Activated naive CD4-positive, alpha-beta T cell (primary cell): ENCODE measurements at places on chromosomes 3 and 15.

DNA sequence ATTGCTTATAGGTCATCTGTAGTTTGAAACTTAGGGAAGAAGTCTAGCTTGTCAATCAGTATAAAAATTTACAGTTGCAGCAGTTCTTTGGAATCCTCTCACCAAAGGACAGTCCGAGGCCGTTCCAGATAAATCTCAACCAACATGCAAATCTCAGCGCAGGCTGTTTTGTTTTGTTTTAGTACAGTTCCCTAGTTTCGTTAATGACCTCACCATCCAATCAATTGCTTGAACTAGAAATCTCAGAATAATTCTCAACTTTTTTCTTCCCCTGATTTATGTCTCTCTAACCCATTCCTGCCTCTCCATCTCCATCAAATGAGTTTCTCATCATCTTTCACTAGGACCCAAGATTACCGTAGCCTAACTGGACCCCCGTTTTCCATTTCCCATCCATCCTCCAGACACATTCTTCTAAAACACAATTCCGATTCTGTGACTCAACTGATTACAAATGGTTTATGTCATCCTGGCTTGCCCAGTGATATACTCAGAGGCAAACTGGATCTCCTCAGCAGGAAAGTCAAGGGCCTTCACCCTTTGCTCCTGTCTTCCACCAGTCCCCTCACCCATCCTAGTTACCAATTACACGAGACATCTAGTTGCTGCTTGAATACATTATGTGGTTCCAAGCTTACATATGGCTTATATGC, 1.3 kb downstream of the SMCO1 start:
- DNase-seq = no peak

- no peak for DNase-seq
Measured at GRCh38 chr3:156787926-156788663, 38.1 kb upstream of the LEKR1 start.

GRCh38 chr3:102419786-102420185, 15.0 kb upstream of the ZPLD1 start:
- DNase-seq = no peak

DNA sequence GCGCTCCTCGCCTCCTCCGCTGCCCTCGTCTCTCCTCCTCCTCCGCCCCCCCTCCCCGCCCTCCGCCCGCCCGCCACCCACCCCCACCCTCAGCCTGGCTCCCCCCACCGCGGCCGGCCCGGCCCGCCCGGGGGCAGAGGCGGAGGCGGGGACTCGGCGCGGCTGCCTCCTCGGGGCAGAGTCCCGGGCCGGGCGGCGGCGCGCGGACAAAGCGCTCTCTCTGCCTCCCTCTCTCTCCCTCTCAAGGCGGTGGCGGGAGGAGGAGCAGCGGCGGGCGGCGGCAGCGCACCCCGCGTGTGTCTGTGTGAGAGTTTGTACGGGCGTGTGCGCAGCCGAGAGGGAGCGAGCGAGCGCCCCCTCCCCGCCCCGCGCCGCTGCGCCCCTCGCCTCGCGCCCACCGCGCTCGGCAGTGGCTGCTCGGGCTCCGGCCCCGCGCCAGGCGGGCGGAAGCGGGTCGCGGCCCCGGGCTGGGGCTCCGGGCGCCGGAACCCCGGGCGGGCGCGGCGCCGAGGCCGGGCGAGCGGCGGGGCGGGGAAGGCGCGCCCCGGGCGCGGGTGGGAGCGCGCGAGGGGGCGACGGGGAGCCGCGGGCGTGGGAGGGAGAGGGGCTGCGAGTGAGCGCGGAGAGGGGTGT, at the start of gene IGF2BP2:
IGF2BP2 (minus strand) TSS at position 37 of the 633 bp plus-strand sequence. CDS start 82 bp downstream, outside the sequence.
- no peak for DNase-seq

- no peak for DNase-seq
Measured at GRCh38 chr3:103388214-103388613, 953.4 kb downstream of the ZPLD1 start.

DNA sequence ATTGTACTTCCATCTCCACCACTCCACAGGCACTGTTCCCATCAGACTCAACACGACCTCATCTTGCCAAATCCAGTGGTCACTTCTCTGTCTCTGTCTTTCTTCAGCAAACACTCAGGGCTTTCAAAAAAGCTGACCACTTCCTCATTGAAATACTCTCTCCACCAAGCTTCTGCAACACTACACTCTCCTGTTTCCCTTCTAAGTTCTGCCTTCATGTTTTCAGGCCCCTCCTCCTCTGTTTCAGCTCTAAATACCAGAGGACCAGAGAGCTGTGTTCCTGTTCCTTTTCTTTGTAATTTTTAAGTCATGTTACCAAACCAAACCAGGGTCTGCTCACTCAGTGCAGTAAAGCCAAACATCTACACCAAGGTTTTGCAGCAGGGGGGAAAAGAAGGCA, 33.8 kb upstream of the ACP3 start:
- DNase-seq = no peak

- DNase-seq = no peak
Measured at GRCh38 chr15:96222981-96223380, 107.5 kb upstream of the NR2F2 start.

DNA sequence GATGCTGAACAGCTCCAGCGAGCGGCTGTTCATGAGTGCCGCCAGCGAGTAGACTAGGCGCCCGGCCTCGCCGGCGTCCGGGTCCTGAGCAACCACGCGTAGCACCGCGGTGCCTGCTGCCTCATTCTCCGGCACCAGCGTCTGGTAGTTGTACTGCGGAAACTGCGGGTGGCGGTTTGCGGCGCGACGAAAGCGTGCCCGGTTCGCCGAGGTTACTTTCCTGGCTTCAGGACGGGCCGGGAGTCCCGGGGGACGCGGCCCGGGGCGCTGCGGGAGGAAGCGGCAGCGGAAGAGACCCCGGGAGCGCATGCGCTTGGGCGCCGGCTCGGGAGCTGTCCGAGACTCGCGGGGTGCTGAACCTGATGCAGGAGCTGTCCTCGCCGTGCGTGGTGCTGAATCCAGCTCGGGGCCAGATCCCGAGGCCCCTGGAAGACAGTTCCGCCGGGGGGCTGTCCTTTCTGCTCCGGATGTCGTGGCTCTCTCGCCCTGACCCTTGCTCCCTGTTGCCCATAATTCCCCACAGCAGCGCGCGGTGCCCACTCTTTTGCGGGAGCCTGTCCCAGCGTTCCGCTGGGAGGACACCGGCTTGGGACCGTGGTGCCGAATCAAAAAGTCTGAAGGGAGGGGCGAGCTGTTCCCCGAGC, 1.1 kb downstream of the CELSR3 start:
- DNase-seq = peak; percentile 69

- no peak for DNase-seq
Measured at GRCh38 chr3:133866141-133866540, 29.5 kb downstream of the RAB6B start.

DNA sequence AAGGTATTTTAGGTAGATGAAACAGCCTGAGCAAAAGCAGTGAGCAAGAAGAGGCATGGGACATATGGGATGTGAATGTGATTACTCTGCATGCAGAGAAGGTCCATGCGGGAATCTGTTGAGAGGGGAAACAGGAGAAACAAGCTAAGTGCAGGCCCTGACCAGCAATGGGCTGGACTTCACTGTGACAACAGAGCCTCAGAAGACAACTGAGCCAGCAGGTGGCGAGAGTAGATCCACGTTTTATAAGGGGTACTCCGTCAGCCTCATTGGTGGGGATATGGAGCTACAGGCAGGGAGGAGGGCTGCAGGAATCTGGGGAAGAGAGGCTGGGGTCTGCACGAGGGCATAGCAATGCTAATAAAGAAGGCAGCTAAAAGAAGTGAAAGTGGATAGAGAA, 405.9 kb upstream of the LMCD1 start:
- DNase-seq = no peak

DNA sequence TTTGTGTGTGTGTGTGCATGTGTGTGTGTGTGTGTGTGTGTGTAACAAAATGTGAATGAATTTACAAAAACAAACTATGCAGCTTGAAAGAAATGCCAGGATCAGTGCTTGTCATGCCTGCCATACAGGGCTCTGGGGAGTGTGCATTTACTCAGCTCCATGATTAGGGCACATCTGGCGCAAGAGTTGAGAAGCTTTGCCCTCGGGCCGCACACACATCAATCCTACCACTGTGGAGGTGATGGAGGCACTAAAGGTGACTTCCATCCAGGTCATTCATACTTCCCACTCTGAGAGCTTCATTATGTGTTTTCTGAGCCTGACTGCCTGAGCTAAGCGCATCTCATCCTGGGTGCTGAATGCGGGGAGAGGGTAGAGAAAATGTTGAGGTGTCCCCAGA, 72.0 kb upstream of the ZBED2 start:
- no peak for DNase-seq

DNA sequence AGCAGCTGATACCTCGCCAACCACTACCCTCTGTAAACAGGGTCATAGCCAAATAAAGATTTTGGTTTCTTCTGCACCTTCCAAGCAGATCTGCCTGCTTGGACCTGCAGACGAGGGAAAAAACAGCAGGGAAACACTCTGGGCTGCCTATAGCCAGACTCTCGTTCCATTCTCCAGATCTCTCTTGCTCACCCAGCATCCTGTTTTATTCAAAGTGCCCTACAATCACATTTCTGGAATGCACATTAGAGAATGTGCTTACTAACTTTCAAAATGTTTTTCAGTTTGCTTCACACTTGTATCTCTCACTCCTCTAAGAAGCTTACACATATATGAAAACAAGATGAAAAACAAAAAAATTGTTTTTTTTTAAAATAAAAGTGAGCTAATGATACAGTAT, 71.4 kb downstream of the MLH1 start:
- DNase-seq = no peak

- DNase-seq = no peak
Measured at GRCh38 chr3:184145111-184145524, 10.0 kb downstream of the EIF2B5 start.

GRCh38 chr3:100893590-100893989, 99.6 kb downstream of the ABI3BP start:
- DNase-seq = no peak

DNA sequence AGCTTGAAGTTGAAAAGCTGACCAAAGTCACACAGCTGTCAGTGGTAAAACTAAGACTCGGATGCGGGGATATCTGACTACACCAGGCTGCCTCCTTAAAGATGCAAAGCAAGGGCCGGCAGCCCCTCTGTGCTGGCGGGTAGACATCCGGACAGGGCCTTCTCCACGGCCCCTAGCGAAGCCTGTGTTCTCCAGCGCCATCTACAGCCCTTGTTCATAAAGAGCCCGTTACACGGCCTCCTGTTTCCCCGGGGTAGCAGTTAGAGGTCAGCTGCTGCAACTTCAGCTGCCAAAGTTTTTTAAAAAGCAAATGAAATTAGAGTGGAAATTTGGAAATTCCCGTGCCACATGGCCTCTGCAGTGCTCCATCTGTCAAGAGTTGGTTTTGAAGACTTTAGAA, 383.0 kb downstream of the TBL1XR1 start:
- DNase-seq = no peak

GRCh38 chr15:25676070-25676469, 187.1 kb downstream of the ATP10A start:
- no peak for DNase-seq

GRCh38 chr3:179266701-179267211, 15.8 kb upstream of the KCNMB3 start:
- DNase-seq = no peak

DNA sequence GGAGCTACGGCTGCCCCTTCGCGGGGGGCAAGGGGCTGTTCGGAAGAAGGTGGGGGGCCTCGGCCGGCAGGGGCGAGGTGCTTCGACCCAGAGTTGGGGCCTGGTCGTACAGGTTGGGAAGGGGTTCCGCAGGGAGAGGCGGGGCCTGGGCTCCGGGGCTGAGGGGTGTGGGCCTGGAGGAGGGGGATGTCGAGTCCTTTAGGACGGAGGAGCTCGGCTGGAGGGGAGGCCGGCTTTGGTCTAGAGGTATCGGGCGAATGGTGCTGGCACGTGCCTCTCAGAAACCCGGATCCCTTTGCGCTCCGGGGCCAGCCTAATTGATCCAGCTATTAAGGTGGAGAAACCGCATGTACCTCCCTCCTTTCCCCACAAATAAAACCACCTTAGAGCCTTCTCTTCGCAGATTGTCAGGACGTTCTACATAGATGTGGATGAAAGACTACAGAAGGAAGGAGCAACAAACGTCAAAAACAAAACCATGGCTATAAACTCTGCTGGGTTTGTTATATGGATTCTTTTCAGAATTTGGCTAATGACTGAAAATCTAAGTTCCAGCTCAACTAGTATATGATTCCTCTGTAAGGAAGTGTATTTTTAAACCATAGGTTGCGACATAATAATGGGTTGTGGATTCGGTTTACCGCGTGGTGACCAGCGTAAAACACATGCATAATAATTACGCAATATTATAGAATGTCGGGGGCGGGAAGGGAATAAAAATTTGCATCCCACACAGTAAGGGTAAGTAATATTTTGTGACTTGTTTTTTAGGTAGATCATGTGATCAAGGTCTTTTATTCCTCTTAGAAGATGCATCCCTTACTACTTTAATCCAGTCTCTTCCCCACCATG, 644 bp upstream of the NGLY1 start:
- no peak for DNase-seq

- DNase-seq = no peak
Measured at GRCh38 chr3:111737706-111738086, 121.4 kb upstream of the PHLDB2 start.

DNA sequence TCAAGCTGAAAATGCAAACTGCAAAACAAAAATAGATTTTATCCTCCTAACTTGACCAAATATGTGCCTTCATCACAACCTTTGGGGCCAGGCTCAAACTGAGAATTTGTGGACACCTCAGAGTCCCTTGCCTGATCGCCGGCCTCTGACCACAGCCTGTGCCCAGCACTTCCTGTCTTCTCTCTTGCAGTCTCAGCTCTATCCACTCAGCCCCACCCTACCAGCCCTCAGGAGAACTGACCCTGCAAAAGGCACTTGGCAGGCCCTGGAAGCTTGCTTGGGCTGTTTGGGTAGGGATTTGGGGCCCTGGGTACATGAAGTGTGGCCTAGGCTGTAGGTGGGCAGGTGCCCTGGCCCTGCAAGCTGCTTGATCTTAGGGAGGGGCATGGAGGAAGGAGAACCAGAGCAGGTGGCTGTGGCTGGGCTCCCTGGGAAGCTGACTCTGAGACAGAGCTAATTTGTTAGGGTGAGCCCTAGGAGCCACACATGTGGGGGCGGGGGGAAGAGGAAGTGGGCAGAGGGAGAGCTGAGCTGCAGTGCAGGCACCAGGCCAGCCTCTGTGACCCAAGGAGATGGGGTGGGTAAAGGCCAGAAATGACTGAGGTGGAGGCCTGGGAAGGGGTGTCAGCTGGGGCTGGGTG, 8.6 kb downstream of the CLEC3B start:
- DNase-seq = no peak

GRCh38 chr3:122942239-122942638, 85.3 kb downstream of the SEMA5B start:
- DNase-seq = no peak

DNA sequence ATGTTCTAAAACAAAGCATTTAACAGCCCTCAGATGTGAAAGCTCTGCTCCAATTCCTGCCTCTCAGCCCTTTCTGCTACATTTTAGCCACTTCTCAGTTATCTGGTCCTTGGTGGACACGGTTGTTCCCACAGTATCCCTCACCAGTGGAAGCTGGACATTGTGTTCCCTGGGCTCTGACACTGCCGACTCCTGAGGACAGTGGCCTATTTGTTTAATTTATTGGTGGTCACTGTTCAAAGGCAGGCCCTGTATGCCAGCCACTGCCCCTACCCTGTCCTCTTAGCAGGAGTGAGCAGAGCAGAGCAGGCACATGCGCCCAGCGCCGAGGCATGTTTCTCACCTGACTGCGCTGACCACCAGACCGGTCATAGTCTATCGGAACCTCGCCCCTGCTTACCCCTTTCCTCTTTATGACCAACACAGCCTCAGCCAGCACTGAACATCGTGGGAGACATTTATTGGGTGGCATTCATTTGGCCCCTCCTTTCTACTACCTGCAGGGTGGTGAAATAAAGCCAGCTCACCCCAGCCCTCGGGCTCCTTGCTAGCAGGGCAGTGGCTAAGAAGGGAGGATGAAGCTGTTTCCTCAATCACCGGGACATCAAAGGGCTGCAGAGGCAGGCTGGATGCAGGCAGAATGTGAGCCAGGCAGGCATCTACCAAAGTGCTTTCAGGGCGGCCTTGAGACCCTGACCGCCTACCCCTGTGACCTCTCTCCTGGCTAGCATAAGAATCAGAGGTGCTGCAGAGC, 54.3 kb upstream of the HACD2 start:
- DNase-seq = no peak
